Common myeloid progenitor, CD34-positive (primary cell): ENCODE measurements at places on chromosomes 4 and X.
A peak's percentile ranks its signal among the peaks of the same experiment; 100 is the strongest.

DNA sequence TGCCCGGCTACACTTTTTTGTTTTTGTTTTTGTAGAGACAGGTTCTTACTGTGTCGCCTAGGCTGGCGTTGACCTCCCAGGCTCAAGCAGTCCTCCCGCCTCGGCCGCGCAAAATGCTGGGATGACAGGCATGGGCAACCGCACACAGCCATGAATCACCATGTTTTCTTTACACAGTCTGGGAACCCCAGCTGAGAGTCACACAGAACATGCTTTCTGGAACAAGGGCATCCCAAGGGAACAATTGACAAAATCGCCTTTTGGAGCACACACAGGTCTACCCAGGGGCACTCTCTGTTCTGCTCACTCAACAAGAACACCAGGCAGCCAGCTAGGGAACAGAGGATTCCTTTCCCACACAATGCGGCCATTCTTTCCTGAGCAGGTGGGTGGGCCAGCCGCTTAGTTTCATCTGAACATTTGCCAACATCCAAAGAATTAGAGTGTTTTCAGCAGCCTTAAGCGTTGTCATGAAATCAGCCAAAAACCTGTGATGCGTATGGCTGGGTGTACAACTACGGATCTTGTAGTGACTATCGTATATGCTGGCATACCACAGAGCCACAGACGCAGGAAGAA, 15.7 kb downstream of the PRKX start:
- no peak for DNase-seq

GRCh38 chrX:16023790-16024734, 99.3 kb upstream of the GRPR start:
- peak; percentile 37 for DNase-seq

- DNase-seq: peak; percentile 9
Observed at GRCh38 chrX:70969635-70970481, 39.0 kb upstream of the SLC7A3 start.

DNA sequence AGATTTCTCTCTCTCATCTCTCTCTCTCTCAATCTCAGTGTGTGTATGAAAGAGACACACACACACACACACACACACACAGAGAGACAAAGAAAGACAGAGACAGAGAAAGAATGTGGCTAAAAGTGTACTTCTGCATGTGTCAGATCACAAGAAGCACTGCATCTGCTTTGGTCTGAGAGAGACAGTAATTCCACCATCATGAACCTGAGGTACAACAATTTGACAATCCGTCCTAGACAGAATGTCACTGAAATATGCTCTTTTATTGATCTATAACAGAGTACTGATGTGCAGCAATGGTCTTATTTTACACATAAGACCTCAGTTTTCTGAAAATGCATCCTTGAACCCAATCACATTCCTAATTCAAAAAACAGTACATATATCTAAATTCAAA, 576.2 kb upstream of the SMIM31 start:
- no peak for DNase-seq

DNA sequence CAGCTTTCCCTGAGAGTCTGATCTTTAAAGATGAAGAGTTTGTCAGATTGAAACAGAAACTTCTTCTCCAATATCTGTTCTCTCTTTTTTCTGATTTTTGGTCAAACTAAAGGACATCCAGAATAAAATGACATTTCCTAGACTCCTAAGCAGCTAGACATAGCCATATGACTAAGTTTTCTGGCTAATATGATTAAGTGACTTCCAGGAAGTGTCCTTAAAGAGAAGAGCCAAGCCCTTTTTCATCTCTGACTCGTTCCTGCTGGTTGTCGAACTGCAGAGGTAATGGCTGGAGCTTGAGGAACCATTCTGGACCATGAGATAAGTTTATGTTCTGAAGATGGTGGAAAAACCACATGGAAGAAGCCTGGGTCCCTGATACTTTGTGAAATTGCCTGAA, 546.0 kb downstream of the BCOR start:
- DNase-seq: no peak

DNA sequence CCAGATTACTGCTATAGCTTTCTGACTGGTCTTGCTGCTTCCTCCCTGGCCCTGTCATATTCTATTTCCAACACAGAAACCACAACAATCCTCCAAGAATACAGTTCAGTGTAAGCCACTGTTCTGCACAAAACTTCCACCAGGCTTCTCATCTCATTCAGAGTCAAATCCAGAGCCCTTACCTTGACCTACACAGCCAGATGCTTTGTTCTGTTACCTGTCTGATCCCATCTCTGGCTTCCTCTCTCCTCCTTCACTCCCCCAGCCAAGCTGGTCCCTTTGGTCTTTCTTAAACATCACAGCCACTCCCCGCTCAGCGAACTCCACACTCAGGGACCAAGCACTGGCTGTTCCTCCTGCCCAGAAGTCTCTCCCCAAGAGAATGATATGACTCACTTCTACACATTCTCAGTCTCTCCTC, 84.8 kb upstream of the BMP2K start:
- DNase-seq: no peak

DNA sequence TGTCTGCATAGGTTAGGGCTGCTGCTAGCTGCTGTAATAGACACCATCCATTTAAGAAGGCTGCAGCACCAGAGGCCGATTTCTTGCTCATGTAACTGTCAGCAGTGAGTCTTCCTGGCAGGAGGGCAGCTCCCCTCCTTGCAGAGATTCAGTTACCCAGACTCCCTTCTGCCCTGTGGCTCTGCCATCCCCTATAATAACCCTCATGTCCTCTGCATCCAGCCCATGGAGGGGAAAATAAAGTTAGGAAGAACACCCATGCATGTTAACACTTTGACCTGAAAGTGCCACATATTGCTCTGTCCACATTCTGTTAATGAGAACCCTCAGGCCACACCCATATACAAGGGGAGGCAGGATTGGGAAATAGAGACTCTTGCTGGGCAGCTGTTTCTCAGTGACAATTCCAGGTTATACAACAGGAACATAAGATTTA, 5.4 kb downstream of the STBD1 start:
- no peak for DNase-seq

- no peak for DNase-seq
Observed at GRCh38 chr4:2834001-2834921, 9.4 kb upstream of the ADD1 start.

GRCh38 chr4:174628191-174628590, 105.9 kb upstream of the HPGD start:
- DNase-seq: no peak

DNA sequence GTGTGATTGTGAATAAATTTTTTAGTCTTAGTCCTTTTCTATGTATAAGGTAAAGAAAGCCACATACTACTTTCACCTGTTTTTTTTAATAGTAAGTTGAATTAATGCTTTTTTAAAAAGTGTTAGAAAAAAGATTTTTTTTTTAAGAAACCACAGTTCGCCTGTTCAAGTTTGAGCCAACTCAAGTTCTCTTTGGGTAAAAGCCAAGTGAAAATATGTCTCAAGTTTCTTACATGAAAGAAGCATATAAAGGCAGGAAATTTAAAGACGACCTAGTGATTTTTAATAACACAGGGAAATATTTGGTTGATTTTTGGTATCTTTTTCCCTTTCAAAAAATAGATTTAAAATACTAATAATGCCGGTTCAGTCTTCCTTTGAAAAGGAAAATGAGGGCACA, 369.9 kb upstream of the NR3C2 start:
- no peak for DNase-seq

GRCh38 chrX:52819788-52820187, 8.7 kb downstream of the XAGE5 start:
- no peak for DNase-seq

DNA sequence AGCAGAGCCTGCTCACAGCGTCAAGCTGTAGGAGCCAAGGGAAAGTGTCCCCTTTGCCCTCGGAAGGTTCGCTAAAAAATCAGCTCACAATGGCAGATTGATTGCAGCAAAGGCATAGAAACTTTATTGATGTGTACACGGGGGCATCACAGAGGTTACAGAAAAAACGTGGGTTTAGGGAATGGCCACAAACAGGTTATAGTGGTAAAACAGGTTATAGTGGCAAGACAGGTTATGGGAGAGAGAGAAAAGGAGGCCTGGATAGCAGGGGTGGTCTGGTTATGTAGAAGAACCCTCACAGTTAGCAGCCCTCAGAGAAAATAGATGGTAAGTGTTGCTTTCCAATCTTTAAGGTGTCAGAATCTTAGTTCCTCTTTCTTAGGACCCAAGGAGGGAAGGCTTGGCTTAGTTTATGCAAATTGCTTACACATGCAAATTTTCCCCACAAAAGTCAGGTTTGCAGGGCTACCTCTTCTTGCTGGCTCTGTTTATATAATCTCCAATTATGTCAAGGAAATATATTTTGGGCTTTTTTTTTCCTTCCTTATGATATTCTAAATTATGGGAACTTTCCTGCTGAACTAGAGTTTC, 113.7 kb downstream of the BMP15 start:
- no peak for DNase-seq

GRCh38 chr4:119005928-119006460, 117.3 kb downstream of the SYNPO2 start:
- DNase-seq: no peak

- peak; percentile 85 for DNase-seq
Observed at GRCh38 chrX:119682019-119682989, 10.7 kb downstream of the SEPTIN6 start.

GRCh38 chrX:34300871-34301270, 168.8 kb upstream of the FAM47A start:
- peak; percentile 55 for DNase-seq

GRCh38 chrX:136028383-136028984, 43.2 kb downstream of the SLC9A6 start:
- DNase-seq: peak; percentile 78

DNA sequence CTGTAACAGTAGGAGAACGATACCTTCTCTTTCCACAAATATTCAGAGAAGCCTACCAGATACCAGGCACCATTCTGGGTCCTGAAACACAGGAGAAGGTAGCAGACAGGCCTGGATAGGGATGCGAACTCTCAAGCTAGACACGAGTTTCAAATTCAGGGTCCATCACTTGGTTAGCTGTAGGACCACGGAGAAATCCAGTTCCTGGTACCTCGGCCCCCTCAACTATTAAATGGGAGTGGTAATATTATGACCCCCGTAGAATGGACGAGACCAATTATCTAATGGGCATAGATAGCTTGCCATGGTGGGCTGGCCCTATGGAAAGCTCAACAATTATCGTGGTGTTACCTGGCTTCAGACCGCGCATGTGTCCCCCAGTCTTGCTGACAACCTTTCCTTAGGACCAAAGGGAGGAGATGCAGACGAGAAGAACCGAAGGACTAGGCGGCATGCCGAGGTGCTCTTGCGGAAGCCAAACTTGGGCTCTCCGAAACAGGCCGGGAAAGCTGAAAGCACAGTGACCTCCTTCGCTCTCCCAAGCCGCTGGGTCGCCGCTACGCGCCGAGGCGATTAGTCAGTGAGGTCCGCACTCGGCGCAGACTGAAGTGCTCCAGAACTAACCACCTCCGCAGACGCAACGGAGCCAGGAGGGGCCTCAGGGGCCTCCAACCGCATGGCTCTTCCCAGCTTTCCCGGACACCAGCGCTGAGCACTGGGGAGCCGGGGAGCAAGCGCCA, 19.6 kb downstream of the NKX3-2 start:
- DNase-seq: no peak

GRCh38 chr4:16100833-16101232, 17.0 kb upstream of the PROM1 start:
- DNase-seq: no peak
